Activated B cell treated with CpG ODN at 0.5 μM for 24 hours (primary cell): ENCODE measurements at places on chromosomes 6 and 20. TPM values are rescaled to one million over a fixed set of nuclear protein-coding genes. Genes with fewer than 3 reads are reported as not detected.

Gene ATP9A
- total RNA-seq = 0.07 TPM in 2 replicates

Gene DBNDD2
- 2.6 and 2.7 TPM in 2 replicates for total RNA-seq

Gene SLC12A5
- not detected in 2 replicates for total RNA-seq

Gene CTAGE9
- not detected in 2 replicates for total RNA-seq

Gene BCLAF1
- 253 and 259 TPM in 2 replicates for total RNA-seq

GRCh38 chr6:41594326-41594725 lies 43.9 kb upstream of the MDFI start:
- DNase-seq = no peak

DNA sequence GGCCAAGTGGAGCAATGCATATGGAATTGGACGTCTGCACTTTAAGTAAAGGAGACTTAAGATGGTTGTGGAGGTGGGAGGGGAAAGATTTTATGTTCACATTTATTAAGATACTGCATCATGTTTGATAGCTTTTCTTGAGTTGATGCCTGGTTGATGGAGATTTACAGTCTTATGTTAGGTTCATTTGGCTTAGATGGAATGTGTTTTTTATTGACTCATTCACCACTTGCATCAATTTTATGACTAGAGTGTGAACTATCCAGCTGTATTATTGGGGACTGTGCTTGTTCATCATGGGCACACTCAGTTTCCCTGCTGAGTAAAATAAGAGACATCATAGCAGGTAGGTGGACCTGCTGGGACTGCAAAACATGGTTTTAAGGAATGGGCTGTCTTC lies 91.2 kb upstream of the SCP2D1 start:
- DNase-seq = no peak

DNA sequence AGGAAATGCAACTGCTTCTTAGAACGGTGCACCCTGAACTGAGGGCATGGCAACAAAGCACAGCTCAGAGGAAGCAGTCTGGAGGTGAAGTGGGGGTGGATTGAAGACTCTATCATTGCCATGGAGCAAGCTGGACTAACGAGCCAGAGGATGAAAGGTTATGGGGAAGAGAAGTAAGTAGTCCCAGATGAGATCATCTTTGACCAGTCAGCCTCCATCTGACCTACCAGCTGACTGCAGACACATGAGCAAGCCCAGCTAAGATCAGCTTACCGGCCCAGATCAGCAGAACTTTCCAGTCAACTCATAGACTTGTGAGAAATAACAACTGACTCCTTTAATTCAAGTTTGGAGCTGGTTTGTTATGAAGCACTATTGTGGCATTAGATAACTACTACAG lies 9.1 kb upstream of the JAG1 start:
- no peak for DNase-seq

DNA sequence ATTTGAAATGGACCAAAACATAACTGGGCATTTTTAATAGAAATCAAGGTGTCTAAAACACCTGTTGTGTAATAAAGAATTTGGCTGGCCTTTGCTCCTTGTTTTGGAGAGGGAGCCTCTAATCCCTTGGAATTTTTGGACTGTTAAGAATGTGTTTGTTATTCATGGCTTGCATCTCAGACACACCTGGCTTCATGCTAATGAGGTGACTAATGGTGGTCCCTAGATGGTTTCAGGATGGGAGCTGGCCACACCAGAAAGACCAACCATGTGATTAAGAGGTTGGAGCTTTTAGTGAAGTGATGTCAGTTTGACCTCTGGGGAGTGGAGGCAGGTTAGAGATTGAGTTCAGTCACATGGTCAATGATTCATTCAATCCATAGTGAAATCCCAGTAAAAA lies 328.4 kb downstream of the DHX35 start:
- DNase-seq = no peak
